GDM1 (cell line): ENCODE measurements at places on chromosomes 7 and 10.

DNA sequence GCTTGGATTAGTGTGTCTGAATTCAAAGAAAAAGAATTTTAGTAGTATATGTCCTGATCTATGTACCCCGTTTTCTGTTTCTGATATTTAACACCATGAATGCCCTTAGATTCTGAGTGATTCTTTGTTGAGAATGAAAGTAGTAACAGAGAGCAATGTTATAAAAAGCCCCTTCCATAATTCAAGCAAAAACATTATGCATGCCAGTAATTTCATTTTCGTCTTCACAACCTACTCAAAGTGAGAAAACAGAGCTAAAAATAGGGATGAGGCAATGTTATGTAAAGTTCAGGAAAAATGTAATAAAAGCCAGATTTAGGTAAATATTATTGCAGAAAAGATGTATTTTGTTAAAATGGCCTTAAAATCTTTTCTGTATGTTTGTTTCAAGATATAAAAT is 28.1 kb downstream of the PTPRZ1 start:
- no peak for DNase-seq

DNA sequence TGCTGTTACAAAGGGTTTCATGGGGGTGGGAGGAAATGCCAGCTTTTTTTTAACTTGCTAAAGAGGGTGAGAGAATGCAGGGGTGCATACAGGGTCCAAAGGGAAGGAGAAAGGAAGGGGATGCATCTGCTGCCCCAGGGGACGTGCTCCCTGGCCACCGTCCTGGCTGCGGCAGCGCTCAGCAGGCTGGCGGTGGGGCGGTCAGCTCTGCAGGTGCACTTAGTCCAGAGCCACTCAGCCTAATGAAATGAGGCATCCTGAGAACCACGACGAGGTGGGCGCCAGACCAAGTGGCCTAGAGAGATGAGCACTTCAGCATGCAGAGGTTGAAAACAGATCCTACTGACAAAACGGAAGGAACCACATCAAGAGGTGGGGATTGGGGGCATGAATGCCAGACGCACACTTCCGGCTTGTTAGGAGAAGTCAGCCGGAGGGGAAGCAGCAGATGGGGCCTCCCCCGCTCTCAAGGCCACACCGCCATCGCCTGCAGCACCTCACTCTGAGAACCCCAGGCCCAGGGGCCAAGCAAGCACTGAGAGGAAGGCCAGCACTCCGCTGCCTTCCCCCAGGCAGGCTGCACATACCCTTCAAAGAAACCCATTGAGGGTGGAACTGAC is 94.5 kb downstream of the MAD1L1 start:
- no peak for DNase-seq

DNA sequence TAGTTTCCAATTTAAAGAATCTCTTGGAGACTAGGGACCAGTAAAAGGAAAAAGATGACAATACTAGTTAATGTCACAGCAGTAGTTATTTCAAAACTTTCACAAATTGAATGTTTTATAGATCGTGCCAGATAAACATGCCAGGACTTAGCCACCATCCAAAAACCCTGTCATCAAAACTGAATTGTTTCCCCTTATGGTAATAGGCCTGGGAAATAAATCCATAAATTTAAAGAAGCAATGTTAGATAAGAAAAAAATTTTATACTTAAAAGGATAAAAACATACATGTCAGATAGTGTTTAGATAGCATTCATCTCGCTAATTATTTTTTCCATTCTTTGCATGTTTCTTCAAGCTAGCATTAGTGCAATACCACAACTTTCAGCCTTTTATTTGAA is 71.2 kb downstream of the SUGCT start:
- no peak for DNase-seq

GRCh38 chr10:8498290-8498689 is 443.8 kb downstream of the GATA3 start:
- no peak for DNase-seq

DNA sequence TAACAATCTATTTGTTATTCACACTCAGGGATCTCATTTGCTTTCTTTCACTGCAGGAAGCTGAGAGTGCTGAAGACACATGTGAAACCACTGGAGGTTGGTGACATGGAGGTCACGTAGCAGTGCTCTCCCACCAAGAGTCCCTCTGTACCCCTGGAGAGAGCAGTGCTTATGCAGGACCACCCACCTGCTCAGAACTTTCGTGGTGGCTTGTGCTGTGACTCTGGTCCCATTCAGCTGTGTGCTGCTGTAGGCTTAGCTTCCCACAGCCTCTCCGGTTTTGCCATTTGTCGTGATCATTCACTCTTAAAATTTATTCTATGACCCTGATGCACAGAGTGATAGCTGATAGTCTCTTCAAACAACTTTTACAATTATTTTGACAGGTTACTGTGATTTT is 96.0 kb upstream of the RSU1 start:
- no peak for DNase-seq

DNA sequence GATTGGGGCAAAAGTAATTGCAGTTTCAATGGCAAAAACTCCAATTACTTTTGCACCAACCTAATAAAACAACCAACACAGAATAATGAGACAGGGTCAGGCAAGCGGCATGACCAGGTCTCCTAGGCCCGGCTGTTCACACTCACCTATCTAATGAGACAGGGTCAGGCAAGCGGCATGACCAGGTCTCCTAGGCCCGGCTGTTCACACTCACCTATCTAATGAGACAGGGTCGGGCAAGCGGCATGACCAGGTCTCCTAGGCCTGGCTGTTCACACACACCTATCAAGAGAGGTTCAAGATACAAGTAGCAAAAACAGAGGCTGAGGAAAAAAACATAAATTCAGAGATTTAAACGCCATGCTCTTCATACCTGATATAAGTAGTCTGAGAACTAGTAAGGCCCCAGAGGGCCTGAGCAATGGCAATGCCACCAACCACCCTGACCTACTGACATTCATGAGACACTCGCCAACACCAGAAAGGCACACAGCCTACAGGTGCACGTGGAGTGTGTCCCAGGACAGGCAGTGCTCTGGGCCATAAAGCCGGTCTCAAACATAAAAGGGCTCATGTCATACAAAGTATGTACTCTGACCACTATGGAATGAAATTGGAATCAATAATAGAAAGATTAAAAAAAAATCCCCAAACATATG is 40.6 kb upstream of the NCAPG2 start:
- no peak for DNase-seq

GRCh38 chr7:126447984-126448383 is 804.8 kb downstream of the GRM8 start:
- no peak for DNase-seq

DNA sequence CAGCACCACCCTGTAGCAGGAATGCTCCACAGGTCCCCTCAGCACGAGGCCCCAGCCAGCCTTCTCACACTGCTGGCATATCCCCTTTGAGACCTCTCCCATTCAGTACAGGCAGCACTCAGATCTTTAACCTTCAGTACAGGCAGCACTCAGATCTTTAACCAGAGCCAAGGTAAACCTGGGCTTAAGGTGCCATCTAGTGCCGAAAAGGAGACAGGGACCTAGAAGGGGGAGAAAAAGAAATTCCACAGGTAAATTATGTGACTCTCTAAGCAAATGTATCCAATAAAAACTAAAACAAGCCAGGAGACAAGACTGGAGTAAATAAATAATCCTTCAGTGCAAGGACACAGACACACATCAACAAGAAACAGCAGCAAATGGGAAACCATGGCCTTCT is 358.6 kb downstream of the PTPRN2 start:
- no peak for DNase-seq

- no peak for DNase-seq
These were observed 10.3 kb downstream of the FAM3C start for GRCh38 chr7:121385800-121386179.

DNA sequence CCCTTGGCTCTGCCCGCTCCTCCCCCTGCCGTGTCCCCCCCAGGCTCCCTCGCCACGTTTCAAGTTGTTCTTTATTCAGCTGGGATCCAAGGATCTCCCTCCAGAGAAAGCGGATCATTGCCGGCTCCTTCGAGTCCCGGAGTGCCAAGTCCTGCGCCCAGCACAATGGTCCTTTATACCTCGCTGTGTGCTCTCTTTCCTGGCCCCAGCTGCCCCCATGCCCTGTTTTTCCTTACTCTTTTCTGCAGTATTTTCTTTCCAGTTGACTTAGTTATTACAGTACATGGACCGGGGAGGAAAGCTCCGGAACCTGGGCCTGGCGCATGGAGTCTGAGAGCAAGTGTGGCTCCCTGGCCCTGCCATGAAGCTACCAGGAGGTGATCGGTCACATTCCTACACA is 88.1 kb upstream of the KMT2C start:
- DNase-seq: no peak

DNA sequence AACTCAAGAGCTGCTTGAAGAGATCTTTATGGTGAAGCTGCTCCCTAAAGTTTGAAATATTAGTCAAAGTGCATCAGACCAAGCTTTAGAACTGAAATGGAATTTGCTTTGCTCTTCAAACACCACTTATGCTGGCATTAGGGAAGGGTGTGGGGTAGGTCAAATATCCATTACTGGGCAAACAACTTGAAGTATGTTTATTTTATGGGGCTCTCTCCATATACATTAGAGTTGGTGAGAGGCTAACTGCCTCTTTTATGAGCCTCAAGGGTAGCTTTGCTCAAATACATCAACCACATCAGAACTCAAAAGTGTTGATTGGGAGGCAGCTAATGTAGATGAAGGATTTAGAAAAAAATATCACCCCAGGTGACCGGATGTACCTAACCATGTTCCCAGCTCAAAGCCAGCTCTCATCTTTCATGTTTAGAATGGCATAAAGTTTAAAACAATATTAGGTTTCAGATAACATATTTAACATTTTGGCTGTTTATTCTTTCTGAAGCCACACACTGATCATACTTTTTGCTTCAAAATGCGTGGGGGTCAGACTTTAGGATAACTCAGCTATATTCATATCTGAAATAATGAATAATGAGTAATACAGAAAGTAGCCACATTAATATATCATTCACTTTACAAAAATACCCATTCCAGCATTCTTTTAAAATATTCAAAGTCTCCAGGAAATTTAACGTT is 318.6 kb downstream of the PTEN start:
- DNase-seq: no peak

GRCh38 chr10:71776481-71776925 is 3.2 kb upstream of the VSIR start:
- DNase-seq: peak; percentile 76

DNA sequence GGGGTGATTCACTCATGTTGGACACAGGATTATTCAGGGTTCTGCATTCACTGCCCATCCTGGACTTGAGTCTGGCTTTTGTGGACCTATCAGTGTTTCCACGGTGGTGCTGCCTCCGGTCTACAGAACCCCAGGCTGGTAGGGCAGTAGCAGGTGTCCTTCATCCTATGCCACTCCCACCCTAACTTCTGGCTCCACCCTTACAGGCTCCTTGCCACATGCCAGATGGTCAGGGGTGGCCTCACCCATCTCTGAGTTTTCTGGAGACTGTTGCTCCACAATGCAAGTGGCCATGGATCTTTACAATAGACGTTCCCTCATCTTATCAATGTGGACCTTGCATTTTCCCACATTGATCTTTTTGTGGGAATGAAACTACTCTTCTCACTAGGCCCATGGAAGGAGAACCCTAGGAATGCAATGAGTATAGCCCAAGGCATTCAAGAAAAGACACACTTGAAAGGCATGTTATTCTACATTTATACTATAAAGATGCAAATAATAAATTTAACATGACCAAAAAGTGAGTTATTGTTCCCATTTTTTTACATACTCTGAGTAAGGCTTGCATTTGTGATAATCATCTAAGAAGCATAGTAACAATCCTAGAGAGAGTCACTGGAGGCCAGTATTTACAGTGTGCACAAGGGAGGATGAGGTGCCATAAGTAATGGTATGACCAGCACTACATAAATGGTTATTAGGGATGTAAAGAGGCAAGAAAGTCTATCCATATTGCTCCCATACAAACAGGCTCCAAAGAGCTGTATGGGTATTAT is 57.4 kb upstream of the ADO start:
- no peak for DNase-seq

DNA sequence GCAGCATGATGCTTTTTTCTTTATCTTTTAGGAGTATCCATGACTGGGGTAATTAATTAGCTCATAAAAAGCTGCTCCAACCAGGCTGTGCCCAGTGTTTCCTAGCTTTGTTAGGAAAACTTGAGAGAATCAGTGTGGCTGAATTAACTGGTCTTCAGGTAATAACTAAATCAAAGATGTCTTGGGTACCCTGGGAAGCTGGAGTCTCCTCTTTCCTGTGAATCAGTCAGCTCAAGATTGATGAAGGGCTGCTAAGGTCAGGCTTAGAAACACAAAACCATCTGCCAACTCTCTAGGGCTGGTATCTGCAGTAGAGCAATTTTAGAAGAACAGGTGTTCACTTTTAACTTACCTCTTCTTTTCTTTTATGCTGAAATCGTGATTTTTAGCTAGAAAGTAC is 21.4 kb upstream of the ATOH7 start:
- DNase-seq: no peak
